ENCODE measurements at places on chromosomes 2 and 18.

- DNase-seq: no peak
Measured at GRCh38 chr2:196489371-196489770, 150.1 kb upstream of the CCDC150 start.

DNA sequence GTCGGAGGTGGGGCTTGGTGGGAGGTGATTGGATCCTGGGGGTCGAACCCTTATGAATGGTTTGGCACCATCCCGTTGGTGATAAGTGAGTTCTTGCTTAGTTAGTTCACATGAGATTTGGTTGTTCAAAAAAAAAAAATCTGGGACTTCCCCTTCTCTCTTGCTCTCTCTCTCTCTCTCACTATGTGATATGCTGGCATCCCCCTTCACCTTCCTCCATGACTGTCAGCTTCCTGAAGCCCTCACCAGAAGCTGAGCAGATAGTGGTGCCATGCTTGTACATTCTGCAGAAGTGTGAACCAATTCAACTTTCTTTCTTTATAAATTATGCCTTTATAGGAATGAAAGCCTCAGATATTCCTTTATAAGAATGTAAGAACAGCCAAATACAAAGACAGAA is 269.7 kb upstream of the APCDD1 start:
- DNase-seq: no peak

DNA sequence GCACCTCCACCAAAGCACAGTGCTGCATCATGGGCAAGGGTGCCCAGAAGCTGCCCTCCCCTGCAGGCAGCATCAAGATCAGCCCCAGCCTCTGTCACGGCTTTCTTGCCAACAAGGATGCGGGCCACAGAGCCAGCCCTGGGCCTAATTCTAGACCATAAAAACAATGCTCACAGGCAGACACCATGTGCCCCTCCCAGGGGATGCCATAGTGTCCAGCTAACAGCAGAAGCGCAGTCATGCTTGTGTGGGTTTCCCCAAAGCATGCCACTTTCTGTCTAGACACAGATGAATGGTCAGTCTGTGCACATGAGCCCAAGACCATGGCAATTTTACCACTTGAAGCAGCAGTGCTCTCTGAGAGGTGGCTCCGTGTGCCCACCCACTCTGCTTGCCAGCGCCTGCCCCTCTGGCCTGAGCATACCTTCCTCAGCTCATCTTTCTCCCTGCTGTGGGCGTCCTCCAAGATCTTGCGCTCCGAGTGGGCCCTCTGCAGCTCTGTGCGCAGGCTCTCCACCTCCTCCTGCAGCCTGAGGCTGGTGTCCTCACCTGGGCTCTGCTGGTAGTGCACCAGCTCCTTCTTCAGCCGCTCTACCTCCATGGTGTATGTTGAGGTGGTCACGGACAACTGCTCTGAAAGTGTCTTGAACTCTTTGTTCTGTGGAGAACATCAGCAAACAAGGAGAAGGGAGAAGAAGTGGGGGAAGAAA is 81.3 kb upstream of the ACAA2 start:
- no peak for DNase-seq

DNA sequence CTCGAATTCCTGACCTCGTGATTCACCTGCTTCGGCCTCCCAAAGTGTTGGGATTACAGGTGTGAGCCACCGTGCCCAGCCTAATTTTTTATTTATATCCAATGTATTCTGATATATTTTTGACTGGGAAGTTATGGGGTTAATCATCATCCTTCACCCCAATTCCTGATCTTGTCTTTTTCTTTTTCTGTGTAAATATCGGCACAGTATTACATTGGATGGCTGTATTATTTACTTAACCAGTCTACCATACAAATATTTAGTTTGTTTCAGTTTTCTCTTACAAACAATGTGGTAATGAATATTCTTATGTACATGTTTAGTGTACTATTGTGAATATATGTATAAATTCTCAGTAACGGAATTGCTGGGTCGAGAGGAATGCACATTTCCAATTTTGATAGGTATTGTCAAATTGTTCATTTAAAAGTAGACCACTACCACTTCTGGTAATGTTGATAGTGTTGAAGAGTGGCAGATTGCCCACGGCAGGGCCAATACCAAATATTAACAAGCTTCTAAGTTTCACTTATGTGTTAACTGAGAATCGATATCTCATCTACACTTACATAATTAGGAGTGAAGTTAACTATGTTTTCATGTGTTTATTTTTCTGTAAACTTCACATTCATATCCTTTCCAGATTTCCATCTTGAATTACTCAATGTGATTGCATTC is 196.7 kb downstream of the ALPK2 start:
- no peak for DNase-seq

DNA sequence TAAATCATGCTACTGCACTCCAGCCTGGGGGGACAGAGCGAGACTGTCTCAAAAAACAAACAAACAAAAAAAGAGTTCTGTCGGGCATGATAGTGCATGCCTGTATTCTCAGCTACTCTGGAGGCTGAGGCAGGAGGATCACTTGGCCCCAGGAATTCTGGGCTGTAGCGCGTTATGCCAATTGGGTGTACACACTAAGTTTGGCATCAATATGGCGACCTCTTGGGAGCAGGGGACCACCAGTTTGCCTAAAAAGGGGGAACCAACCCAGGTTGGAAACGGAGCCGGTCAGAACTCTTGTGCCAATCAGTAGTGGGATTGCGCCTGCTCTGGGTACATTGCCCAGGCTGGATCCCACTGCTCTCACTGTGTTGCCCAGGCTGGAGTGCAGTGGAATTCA is 49.7 kb downstream of the SDC1 start:
- DNase-seq: no peak

DNA sequence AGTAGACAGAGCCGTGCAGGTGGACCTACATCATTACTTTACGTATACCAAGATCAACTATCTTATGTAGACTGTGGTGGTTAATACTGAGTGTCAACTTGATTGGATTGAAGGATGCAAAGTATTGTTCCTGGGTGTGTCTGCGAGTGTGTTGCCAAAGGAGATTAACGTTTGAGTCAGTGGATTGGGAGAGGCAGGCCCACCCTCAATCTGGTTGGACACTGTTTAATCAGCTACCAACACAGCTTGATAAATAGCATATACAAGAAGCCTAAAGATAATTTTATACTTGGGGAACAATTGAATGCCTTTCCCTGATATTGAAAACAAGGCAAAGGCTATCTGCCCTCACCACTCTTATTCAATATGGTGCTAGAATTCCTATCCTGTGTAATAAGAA is 604.2 kb upstream of the ZEB2 start:
- DNase-seq: no peak
